ENCODE measurements at places on chromosomes 16 and 17.

DNA sequence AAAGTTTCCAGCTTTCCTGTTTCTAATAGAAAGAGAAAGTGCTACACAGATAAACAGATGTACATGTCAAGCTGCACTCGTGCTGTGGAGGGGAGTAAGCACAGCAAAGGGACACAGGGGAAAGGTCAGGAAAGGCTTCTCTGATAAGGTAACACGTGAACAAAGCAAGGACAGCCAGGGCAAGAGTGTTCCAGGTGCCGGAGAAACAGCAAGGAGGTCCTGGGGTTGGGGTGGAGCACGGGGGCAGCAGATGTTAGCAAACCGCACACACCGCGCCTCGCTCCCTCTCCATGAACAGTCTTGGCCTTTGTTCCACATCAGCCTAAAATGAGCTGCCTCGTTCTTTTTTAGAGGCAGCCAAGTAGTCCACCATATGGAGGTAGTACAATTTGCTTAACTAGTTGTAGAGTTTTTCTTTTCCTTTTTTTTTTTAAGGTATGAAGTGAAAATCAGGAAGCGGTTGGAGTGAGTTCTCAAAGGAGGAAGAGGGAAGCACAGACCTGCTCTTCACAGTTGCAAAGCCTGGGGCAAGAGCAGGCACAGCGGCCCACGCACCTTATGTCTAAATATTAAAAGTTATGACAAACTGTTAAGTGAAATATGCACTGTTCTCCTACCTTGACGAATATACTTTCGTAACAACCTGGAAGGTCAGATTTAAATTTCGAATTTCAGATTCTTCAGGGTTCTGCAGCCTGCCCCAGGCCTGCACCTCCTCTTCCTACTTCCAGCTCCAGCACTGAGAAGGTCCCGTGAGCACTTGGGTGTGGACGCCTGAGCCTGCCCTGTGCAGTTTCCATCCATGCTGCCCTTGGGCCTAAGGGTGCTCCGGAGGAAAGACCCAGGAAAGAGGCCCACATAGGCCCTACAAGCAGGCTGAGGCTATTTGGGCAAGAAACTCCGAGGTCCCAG is 41.5 kb upstream of the RPH3AL start:
- DNase-seq = no peak

- DNase-seq = no peak
These were observed 356.3 kb upstream of the TNRC6C start for GRCh38 chr17:77602062-77602746.

GRCh38 chr17:44267165-44267455 is 825 bp downstream of the SLC4A1 start:
- DNase-seq = no peak

DNA sequence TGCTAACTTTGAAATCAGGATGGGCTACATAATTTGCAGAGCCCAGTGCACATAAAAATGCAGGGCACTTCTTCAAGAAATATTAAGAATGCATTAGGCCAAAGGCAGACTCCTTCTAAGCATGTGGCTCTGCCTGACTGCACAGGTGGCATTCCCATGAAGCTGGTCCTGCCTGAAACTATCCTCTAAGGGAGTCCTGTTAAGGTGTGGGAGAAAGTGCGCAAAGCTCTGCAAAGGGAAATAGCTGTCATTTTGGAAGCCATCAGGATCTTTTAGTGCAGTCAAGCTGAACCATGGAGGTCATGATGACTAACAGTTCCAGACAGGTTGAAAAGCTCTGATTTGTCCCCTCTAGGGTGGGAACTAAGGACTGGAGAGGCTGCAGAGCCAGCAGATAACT is 41.9 kb upstream of the CRHR1 start:
- DNase-seq = no peak

Measured in stimulated activated CD4-positive, alpha-beta T cell treated with anti-CD3 and anti-CD28 coated beads, TNF-alpha, amount 100 ng/mL, for 24 hours (primary cell).